Stimulated activated CD4-positive, alpha-beta T cell treated with anti-CD3 and anti-CD28 coated beads, Interleukin-15, amount 100 ng/mL, for 1 hour (primary cell): ENCODE measurements at places on chromosomes 11 and 22.
A peak's percentile ranks its signal among the peaks of the same experiment; 100 is the strongest.

- no peak for DNase-seq
Observed at GRCh38 chr22:50531962-50532674, 2.3 kb upstream of the TYMP start.

GRCh38 chr11:80529726-80530125 is 1088.9 kb upstream of the TENM4 start:
- DNase-seq: no peak

- DNase-seq: no peak
Observed at GRCh38 chr11:111631666-111632039, 29.4 kb downstream of the SIK2 start.

- DNase-seq: peak; percentile 66
Observed at GRCh38 chr11:72413914-72414628, 20.3 kb downstream of the CLPB start.

DNA sequence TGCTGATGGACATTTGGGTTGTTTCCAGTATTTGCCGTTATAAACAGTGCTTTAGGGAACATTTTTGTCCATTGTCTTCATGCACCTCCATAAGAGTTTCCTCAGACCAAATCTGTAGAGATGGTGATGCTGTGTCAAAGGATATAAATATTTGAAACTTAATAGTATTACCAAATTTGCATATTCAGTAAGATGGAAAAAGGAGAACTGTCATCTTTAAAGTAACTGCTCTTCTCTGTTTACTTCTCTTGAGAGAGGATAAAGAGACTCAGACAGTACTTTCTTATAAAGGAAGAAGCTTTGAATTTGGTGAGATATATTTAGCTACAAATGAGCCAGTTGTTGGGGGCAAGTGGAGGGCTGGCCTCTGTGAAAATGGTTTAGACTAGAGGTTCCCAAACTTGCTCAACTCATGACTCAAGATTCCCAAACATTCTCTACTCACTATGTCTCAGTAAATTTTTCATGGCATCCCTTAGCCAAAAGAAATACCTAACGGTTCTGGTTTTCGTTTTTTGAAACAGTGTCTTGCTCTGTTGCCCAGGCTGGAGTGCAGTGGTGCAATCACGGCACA is 26.2 kb downstream of the SHISA8 start:
- DNase-seq: no peak

GRCh38 chr11:62721994-62722393 is 5.3 kb downstream of the HNRNPUL2 start:
- DNase-seq: no peak

GRCh38 chr11:2725368-2726300 is 25.8 kb upstream of the KCNQ1OT1 start:
- no peak for DNase-seq

- no peak for DNase-seq
Observed at GRCh38 chr11:121914508-121915059, 201.4 kb downstream of the BLID start.

- DNase-seq: no peak
Observed at GRCh38 chr22:22578702-22579424, 19.8 kb upstream of the PRAME start.

DNA sequence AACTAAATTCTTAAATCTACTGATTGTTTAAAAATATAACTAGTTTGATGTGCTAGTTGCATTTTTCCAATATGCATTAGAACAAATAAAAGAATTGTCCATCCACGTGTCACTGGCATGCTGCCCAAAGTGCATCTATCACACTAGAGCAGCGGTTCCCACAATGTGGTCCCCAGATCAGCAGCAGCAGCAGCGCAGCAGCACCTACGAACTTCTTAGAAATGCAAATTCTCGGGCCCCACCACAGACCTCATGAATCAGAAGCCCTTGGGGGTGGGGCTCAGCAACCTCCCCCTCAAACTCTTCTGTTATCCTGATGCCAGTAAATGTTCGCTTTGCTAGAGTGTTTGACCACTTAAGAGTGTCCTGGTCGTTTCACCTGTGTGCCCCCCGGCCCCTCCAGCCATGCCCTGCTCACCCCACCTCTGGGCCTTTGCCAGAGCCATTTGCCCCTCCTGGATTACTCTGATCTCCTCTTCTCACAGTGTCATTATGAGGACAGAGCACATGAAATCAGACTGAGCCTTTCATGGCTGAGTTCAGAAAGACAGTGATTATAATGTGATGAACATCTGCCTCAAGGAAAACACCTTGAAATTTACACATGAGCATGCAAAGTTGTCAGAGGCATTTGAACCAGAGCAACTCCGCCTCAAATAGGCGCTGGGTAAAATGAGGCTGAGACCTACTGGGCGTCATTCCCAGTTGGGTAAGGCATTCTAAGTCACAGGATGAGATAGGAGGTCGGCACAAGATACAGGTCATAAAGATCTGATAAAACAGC is 12.6 kb upstream of the VSIG10L2 start:
- DNase-seq: no peak

DNA sequence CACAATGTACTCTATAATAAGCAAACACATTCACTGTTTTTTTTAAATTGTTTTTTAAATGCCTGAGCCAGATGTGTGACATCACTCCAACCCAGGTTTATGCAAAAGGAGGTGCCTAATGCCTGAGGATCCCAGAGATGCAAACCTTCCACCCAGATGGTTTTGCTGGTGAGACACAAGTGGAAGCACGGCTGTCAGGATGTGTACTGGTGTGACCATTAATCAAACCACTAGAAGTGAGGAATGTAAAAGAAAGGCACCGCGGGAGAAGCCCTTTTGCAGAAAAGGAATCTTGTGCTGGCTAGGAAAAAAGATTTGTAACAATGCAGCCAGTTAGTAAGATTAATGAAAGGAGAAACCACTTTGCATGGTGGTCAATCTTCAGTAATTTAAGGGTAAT is 407.4 kb downstream of the LARGE1 start:
- DNase-seq: no peak

DNA sequence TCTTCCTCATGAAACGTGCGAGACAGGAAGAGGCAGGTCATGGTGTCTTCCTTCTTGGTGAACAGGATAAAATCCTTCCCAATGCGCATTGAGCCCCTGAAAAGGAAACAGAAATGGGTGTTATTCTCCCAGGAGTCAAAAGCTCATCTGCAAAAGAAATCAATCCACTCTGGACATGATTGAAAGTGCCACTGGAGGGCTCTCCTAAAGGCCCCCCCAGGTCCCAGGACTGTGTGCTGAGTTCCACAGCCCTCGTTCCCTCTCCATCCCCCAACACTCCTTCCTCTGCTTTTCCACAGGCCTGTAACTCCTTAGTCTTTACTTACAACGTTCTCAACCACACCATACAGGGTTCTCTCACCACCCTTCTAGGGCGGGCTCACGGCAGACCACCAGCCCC is 22.2 kb downstream of the MORC2 start:
- DNase-seq: no peak

- no peak for DNase-seq
Observed at GRCh38 chr11:1076061-1076665, 1.5 kb downstream of the MUC2 start.

DNA sequence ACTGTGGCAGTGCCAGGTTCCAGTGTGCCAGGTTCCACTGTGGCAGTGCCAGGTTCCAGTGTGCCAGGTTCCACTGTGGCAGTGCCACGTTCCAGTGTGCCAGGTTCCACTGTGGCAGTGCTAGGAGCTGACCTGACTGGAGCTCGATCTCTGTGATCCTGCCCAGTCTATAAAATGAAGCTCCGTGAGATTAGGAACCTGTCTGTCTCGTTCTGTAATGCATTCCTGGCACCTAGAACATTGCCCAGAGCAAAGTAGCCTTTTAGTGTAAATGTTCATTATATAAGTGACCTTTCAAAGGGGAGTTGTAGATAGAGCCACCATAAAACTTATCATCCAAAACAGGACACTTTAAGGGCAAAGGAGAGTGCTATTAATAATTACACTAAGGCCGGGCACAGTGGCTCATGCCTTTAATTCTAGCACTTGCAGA is 36.0 kb downstream of the ART5 start:
- no peak for DNase-seq

- DNase-seq: no peak
Observed at GRCh38 chr22:17945888-17946648, 78.3 kb downstream of the MICAL3 start.

GRCh38 chr11:93623179-93623578 is 38.3 kb upstream of the CEP295 start:
- no peak for DNase-seq

DNA sequence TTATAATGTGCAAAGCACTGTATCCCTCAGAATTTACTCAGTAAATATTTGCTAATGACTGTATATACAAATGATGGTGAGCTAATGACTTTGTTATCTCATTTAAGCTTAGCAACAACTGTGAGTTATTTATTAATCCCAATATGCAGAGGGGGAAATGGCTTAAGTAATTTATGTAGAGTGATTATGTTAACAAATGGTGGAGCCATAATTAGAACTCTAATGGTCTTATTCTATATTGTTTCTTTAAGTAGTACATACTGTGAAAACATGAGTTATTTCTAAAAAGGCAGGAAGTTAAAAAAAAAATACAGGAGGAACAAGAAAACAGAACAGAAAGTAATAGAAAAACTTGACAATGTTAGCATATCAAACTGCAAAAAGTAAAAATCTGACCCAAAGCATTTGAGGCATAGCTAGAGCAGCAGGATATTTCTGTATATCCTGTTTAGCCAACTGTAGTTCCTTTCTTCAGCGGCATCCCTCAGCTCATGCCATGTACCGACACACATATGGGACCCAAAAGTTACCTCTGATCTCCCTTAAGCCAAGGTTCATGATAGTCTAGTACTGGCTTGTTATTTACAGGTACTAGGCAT is 94.2 kb downstream of the FCHSD2 start:
- DNase-seq: no peak

GRCh38 chr11:46523290-46523689 is 70.5 kb downstream of the AMBRA1 start:
- no peak for DNase-seq

DNA sequence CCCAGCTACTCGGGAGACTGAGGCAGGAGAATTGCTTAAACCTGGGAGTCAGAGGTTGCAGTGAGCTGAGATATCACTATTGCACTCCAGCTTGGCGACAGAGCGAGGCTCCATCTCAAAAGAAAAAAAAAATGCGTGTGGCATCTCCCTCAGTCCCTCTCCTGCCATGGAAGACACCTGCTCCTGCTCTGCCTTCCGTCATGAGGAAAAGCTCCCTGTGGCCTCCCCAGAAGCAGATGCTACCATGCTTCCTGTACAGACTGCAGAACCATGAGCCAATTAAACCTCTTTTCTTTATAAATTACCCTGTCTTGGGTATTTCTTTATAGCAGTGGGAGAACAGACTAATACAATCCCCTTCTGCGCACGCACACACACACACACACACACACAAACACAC is 249.4 kb downstream of the MN1 start:
- DNase-seq: no peak

- DNase-seq: no peak
Observed at GRCh38 chr22:45976254-45977002, 534 bp downstream of the WNT7B start.

- no peak for DNase-seq
Observed at GRCh38 chr11:130518164-130518680, 69.8 kb downstream of the ADAMTS15 start.

GRCh38 chr11:77200351-77201268 is 72.6 kb downstream of the MYO7A start:
- DNase-seq: no peak

DNA sequence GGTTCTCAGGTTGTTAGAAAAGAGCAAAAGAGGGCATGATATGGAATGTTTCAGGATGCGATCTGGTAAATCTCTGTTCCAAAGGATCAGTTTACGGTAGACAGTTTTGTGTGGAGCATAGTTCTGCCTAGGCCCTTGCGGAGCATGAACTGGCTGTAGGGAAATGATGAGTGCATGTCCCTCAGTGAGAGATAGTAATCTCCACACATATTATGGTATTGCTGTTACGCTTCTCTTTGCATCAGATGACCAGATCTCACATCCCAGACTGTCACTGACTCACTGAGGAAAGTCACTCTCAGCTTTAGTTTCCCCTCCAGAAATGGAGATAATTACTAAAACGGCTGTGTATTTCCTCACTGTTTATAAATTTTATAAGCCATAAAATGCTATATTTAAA is 836.0 kb downstream of the JRKL start:
- no peak for DNase-seq

GRCh38 chr22:25777870-25778269 is 35.9 kb downstream of the MYO18B start:
- DNase-seq: no peak

- DNase-seq: no peak
Observed at GRCh38 chr11:71988050-71988449, 10.7 kb upstream of the IL18BP start.

GRCh38 chr11:61736310-61736709 is 16.1 kb upstream of the MYRF start:
- DNase-seq: no peak

DNA sequence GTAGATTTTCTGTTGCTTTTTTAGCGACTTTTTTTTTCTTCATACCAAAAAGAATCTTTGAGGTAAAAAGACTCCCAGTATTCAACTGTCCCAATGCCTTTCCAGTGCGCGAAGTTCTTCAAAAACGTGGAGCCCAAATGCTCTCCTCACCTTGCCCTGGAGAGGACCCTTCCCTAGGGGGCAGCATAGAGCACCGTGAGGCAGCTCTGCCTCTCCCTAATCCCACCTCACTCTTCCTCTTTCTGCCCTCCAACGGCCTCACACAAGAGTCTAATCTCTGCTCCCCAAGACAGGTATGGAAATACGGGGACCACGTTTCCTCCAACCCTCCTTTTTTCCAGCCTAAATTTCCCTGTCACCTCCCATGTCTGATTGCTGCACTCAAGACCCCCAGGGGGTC is 117.5 kb upstream of the ALX4 start:
- no peak for DNase-seq

DNA sequence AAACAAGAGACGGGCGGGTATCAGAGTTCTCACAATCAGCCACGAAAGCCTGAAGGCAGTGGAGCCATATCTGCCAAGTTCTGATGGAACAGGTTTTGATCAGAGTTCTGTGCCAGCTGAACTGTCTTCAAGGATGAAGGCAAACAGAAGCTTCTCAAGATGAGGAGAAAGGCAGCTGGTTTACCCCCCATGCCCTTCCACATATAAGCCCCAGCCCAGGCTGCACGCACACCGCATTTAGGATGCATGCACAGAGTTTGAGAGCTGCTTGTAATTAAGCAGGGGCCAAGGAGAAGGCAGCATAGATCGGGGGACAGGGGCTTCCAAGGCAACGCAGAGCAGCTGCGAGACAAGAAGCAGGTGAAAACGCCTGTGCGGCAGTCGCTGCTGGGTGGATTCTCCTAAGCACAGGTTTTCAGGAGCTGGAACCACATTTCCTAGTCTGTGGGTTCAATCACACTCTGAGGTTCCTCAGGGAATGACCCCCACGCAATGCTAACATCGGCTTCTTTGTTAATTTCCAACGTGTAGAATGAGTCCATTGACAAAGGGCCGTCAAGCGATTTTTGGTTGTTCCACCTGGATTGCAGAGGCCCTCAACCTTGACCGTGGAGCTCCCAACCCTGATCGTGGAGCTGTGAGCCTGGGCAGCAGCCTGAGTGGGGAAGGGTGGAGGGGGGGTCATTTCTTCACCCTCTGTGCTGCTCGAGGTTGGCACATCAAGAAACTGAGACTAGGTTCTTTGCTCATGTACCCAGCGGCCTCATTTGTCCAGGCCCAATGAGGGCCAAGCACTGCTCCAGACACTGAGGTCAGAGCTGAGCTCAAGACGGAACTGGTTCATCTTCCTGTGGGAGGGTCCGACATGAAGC is 81.7 kb upstream of the SHISAL1 start:
- no peak for DNase-seq

- DNase-seq: no peak
Observed at GRCh38 chr11:80365076-80365725, 924.4 kb upstream of the TENM4 start.
